B cell (primary cell): ENCODE measurements at places on chromosomes 7 and 10. TPM values are rescaled to one million over a fixed set of nuclear protein-coding genes. Genes with fewer than 3 reads are reported as not detected.
A peak's percentile ranks its signal among the peaks of the same experiment; 100 is the strongest.

The SEMA3E gene
- not detected in 2 replicates for total RNA-seq

The SPDYE1 gene
- 0.10 TPM in 1 of 2 replicates, not detected in the other for total RNA-seq

The VSIR gene
- 61.2 and 63.3 TPM in 2 replicates for total RNA-seq

The FRMD4A gene
- total RNA-seq: 3.4 and 4.7 TPM in 2 replicates

The AQP1 gene
- total RNA-seq: 0.10 TPM in 1 of 2 replicates, not detected in the other

The CNPY1 gene
- not detected in 2 replicates for total RNA-seq

The EPHB6 gene
- total RNA-seq: 63.0 and 69.6 TPM in 2 replicates

The HIP1 gene
- 16.7 and 20.8 TPM in 2 replicates for total RNA-seq

The MCM10 gene
- total RNA-seq: 0.15 and 0.42 TPM in 2 replicates

The OR2A5 gene
- total RNA-seq: not detected in 2 replicates

The SLC29A4 gene
- total RNA-seq: 0.24 and 0.67 TPM in 2 replicates

The TSPAN12 gene
- not detected in 2 replicates for total RNA-seq

The ARL5B gene
- total RNA-seq: 12.2 and 13.4 TPM in 2 replicates

The C10orf120 gene
- not detected in 2 replicates for total RNA-seq

DNA sequence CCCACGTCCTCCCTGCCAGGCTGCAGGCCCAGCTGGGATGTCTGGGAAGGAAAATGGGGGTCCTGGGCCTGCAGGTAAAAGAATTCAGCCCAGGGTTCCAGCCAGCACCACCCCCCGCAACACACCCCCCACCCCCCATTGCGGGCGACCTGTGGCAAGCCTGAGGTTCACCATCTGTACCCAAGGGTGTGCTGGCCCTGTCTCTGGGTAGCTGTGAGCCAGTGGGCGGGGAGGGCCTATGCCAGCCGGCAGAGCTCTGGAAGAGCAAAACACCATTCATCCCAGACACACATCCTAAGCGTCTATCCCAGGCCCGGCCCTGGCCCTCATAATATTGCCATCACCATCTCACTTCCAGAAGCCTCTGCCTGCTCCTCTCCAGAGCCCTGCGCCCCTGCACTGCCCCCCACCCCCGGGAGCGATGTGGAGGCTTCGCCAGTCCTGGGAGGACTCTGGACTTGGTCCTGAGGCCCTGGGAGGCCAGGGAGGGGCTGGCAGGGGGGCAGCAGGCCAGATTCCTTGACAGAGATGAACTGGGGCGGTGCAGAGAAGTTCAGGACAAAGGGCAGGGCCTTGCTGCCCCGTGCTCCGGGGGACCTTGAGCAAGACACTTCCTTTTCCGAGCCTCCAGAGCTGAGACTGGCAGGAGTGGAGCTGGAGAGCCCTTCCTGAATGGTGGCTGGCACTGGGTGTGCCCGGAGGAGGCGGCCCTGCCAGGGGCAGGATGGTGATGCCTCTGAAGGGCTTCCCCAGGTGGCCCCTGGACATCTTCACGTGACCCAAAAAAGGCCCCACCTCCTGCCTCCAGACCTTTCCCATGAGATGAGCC is 8.7 kb upstream of the TTYH3 start:
- DNase-seq: no peak

DNA sequence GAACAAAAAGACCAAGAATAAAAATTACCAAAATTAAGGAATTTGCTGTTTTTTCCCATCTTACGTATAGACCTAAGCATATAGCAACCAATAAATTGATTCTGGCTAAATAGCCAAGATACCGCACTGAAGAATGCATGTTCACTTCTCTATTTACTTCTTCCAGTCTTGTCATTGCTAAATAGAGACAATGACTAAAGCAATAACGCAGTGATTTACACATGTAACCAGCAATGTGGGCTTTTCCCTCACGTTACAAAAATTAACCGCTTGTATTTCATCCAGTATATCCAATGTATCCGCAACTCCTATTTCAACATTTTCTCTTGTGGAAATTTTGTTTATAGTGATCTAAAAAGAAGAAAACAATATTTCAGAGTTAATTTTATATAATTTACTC is 5.6 kb downstream of the TMEM168 start:
- no peak for DNase-seq

GRCh38 chr10:51911723-51912122 is 212.3 kb upstream of the CSTF2T start:
- DNase-seq: no peak

DNA sequence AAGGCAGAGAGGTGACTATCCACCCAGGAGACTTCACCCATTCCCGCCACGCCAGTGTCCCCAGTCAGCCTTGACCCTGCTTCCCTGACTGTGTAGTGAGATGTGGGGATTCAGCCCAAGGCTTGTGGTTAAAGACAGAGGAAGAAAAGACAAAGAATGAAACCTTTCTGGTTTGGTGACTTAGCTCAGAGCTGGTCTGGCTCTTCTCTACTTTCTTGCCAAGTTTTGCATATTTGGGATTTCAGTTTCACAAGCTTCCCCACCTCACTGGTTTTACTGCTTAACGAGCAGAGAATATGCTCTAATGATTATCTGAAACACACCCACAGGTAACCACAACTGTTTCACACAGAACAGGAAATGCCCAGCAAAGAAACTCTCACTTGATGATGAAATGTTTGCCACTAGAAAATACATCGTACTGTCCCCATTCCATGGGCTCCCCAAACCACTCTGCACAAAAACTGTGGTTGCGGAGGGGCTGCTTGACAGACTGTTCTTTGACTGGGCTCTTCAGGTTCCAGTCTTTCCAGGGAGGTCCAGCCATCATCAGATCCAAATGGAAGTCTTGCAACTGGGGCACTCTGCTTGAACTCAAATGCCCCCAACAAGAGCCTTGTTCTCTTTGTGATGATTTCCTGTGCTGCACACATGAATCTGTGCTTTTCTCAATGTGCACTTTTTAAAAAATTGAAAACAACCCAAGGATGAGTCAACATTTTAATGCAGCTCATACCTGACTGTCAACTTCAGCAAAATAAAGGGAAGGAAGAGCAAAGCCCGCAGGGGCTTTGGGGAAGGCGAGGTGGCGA is 95.5 kb downstream of the CTBP2 start:
- DNase-seq: peak; percentile 73

DNA sequence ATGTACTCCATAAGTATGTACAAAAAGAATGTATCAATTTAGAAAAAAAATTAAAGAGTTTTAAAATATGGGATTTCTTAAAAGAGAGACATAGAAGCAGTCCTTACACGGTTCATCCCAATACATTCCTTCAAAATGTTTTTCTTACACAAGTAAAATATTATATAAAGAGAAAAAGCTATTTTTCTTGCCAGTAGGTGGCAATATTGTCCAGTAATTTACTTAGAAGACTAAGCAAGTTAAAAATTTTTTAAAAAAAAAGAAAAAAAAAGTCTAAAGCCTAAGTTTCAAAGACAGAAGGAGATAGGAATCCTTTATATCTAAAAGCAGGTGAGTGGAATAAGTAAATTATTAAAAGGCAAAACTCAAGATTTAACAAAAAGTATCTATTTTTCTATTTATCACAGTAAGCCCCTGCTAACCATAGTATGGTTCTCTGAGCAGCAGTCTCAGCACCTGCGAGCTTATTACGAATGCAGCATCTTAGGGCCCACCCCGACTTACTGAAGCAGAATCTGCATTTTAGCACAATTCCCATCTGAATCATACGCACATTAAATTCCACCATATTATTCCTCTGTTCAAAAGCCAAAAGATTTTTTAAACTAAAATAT is 240.6 kb downstream of the DGKI start:
- peak; percentile 18 for DNase-seq

DNA sequence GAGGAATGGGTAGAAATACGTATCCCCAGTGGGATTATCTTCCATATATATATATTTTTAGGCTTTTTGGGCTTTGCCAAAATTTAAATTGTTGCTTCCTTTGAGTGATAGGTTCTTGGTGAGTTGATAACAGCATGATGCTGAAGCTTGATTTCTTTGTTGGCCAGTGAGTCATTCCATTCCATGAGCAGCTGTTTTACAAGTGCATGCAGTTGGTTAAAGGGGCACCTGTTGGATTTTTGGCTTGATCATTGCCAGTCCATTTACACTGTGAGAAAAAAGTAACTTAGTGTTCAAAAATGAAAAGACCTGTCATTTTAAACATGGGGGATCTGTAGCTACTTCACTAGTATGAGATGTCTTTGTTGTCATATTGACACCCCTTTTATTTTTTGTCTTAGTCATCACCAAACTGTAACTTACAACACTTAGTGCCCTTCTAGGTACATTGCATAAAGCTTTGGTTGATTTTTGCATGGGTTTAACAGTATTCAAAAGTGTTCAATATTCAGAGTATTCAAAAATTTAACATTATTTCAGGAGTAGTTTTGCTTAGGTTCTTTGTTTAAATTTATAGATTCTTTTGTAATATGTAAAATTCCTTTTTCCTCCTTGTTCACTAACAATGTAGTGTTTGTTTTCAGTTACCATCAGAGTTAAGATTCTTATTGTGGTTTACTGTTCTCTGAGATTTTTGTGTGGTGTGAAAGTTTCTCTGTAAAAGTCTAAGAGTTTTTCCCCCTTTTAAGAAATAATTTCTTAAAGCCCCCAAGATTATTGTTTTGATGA is 8.8 kb downstream of the AKAP9 start:
- DNase-seq: no peak

- DNase-seq: no peak
Observed at GRCh38 chr7:148620749-148621359, 30.3 kb downstream of the C7orf33 start.

DNA sequence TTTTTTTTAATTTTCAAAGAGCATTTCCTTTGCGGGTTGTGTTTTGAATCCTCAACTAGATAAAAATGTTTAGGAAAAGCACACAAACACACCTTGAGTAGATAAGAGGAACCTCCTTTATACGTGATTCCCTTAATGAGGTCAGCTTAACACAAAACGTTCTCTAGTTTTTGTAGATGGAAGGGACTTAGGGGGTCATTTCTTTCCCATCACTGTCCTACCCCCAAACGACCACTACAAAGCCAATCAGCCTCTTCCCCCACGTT is 1.2 kb downstream of the SUV39H2 start:
- DNase-seq: peak; percentile 24

GRCh38 chr7:96021568-96021967 is 249.2 kb downstream of the DYNC1I1 start:
- DNase-seq: no peak

DNA sequence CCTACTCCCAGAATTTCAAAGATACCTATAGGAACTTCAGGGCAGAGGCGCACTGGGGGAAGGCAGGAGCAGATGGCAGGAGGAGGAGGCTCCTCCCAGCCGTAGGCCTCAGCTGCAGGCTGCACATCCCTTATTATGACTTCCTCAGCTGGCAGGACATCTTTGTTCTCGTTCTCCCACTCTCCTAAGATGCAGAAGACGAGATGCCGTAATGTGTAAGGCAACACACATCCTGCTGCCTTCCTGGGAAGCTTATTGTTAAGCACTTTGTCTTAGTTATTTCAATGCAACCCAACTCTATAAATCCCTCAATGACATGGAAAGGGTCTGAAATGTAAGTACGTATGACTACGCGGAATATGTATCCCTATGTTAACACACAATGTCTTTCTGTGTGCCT is 599.8 kb upstream of the MGMT start:
- no peak for DNase-seq

GRCh38 chr7:141752634-141753033 is 11.3 kb upstream of the TAS2R3 start:
- no peak for DNase-seq

GRCh38 chr7:103025341-103025740 is 49.3 kb downstream of the FBXL13 start:
- DNase-seq: peak; percentile 60

- peak; percentile 79 for DNase-seq
Observed at GRCh38 chr10:73644015-73644743, 2.9 kb upstream of the MYOZ1 start.

DNA sequence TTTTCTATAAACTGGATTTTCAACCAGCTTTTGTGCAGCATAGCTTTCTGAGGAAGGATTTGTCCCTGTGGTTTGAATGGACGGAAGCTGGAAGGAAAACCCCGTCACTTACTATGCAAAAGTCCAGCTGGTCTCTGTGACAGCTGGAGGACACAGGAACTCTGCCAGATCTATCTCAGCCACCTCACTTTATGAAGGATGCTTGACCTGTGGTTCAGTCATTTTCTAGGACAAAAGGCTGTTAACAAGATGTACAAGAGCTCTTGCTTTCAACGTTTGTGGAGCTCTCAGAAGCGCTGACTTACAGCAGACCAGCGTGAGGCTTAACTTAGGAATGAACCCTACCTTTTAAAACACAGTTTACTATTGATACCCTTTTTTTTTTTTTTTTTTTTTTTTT is 90.8 kb downstream of the CREM start:
- DNase-seq: no peak

- peak; percentile 34 for DNase-seq
Observed at GRCh38 chr7:34823650-34824258, 165.7 kb downstream of the NPSR1 start.

GRCh38 chr7:129529643-129530042 is 27.3 kb downstream of the SMKR1 start:
- no peak for DNase-seq

GRCh38 chr10:71840177-71840957 is 10.7 kb downstream of the PSAP start:
- DNase-seq: no peak

GRCh38 chr7:129388333-129389098 is 45.7 kb upstream of the STRIP2 start:
- DNase-seq: no peak

GRCh38 chr10:70648427-70648826 is 23.9 kb upstream of the ADAMTS14 start:
- no peak for DNase-seq

DNA sequence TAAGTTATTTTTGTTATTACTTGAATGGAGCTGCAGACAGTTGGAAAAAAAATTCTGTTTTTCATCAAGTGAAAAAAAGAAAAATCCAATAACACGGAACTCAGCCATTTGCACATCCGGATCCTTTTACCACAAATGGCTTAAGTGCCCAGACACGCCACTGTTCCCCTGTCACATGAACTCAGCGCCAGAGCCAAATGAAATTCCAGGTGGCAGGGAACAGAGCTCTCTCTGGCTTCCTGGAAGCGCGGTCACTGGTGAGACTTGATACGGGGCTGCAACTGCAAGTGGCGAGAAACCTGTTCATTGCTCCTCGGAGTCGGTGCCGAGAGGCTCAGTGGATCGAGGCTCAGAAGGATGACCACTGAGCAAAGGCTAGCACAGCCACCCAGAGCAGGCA is 60.8 kb upstream of the NPTX2 start:
- no peak for DNase-seq

DNA sequence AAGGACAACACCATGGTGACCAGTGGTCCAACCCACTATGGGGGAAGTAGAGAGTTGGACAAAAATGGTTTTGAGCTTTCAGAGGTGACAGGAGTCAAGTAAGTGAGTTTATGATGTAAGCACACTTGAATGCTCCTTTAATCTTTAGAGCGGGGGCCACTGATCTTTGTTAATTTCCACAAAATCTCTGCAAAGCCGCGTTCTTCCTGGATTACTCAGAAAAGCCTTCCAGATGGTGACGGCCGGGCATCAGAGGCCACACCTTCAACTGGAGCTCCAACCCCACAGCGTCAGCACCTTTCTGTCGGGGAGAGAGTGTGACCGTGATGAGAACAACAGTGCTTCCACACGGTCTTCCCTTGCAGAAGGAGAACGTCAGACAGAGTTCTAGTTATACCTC is 35.2 kb upstream of the KLF6 start:
- no peak for DNase-seq

DNA sequence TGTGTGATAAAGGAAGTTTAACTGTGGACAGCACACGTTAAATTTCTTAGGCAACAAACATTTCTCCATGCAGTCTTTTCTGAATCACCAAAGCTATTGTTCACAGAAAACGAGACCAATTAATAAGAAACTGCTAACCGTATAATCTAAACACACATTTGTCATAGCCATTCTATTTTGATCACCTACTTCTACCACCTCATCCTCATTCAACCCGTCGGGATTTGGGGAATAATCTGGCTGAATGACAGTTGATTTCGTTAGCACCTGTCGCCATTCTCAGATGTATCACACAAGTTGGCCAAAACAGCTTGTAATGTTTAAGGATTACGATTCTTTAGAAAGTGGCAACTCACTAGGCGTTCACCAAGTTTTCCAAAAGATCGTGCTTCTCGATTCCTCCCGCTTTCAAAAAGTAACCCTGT is 1.2 kb downstream of the EZH2 start:
- no peak for DNase-seq
